ENCODE measurements at places on chromosomes 7 and 10.

DNA sequence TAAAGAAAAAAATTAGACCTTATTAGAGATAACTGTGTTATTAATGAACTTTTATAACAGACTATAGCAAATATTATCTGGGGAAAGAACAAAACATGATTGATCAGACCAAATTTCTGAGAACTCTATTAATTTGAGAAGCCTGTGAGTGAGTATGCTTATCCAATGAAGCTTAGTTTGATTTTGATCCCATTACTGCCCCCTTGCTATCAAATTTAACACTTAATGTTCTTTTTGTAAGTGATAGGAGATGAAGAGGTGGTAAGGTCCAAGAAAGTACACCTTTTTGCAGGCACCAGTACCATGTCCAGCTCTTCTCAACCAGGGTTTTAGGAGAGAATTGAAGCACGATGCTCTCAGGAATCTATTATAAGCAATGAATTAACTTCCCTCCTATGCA is 49.9 kb downstream of the ZNF365 start:
- no peak for DNase-seq

- no peak for DNase-seq
Measured at GRCh38 chr10:29756451-29756850, 121.7 kb upstream of the SVIL start.

DNA sequence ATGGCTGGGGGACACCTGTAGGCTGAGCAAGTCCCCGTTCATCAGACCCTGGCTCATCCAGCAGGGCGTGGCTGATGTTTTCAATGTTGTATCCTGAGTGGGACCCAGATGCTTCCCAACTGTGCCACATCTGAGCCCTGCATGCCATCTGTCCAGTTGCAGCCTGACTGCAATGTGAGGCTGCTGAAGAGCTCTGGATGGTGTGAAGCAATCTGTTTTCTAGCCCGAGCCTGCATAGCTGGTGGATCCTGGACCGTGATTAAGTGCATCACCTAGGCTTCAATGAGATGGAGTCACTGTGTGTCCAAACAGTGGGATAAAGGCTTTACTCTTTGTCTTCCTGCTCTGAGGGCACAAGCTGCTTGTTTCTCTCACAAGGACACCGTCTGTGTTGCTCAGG is 99.8 kb downstream of the TCF7L2 start:
- DNase-seq: no peak

DNA sequence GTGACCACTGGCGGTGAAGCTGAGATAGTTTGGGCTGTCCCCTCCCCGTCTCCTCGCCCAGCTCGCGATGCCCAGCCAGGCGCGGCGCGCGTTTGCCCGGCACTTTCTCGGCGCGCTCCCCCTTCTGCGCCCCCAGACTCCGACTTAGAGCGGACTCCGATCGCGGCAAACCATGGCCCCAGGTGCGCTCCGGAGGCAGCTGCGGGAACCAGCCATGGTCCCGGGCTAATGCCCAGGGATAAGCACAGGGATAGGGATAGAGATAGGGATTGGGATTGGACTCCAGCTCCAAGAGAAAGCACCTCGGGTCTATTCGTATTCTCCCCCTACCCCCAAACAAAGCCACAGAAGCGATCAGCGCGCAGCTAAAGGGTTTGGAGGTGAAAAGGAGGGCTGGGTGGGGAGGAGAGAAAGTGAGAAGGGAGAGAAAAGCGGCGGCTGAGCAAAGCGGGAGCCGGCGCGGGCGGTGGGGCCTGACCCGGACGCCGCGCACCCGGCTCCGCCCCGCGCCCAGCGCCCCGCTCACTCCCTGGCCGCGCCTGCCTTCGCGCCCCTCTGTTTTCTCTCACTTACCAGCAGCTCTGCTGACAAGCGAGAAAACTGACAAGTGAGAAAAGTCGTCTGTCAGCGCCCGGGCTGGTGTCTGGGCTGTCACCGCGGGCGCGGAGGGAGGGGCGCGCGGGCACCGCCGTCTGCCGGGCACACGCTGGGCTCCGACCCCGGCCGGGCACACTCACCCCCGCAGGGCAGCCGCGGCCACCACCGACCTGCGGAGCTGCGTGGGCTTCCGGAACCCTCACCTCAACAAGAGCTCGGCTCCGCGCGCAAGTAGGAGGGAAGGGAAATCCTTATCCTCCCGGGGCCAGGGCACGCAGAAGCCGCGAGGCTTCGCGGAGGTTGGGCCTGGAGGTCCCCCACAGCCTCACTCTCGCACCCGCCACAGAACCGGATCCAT is at the start of gene PDE1C:
Gene PDE1C (minus strand): TSS at position 2 of the 955 bp plus-strand sequence.
- no peak for DNase-seq

DNA sequence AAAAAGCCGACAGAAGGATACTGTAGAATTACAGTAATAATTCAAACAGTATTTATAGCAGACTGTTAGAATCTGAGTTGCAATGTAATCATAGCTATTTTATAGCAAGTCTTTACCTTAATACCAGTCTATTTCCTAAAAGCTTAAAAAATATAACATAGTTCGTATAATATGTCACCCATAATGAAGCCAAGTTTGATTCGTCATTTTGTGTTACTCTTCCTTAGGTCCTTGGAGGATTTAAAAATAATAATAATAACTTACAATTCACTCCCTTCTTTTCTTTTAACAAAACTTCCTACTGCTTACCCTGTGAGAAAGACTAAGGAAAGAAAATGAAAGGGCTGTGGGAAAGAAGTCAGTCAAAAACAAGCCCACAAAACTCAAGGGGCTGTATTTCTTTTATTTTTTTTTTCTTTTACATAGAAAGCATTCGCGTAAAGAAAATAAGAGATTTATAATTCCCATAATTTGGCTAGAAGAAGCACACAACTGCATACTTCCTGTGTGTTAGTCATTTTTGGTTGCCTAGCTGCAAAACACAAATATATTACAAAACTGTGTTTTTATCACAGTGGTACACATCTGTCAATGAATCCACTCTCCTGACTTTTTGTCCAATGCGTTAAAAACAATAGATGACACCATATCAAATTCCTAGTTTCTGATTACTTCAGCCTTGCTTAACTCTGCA is 187.2 kb upstream of the CELF2 start:
- no peak for DNase-seq

GRCh38 chr7:104175361-104175984 is 32.3 kb downstream of the ORC5 start:
- DNase-seq: no peak

DNA sequence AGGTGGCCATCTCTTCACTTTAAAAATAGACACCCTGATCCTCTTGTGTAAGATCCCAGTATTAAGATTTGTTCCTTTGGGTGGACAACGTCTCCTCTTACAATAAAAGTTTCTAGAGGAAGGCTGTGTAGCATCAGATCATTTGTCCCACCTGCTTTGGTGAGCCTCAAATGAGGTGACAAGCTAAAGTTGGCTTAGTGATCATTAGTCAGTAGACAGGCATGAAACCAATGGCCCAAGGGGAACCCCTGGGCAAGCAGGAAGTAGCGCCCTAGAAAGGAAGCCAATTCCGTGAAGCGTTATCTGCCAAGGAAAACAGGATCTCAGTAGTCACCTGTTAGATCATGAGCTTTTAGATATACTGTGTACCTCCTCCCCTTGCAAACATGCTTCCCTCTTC is 66.8 kb downstream of the PCGF5 start:
- DNase-seq: no peak

DNA sequence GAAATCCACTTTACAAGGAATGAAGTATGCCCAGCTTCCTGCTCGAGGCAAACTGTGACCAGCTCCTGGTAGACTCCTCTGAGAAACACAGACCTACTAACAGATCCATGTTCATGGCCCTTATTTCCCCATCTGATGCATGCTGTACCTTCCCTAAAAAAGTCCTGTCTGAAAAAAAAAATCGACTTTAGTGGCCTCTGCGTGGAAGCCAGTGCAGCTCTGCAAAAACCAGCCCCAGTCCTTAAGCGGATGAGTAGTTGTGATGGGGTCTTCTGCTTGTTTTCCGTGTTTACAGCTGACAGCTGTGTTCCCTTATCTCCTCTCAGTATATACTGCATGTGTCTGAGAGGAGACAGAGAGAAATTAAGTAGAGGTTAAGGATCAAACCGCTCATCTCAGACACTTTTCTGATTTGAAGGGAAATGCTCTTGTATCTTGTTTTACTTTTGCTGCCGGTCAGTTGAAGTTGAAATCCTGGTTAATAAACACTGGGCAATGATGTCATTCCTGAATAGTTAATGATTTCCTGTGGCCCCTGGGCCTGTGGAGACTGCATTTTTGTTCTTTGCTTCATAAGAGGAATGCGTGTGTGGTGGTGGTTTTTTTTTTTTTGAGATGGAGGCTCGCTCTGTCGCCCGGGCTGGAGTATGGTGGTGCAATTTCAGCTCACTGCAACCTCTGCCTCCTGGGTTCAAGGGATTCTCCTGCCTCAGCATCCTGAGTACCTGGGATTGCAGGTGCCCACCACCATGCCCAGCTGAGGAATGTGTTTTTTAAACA is 67.6 kb downstream of the DOCK1 start:
- DNase-seq: no peak

GRCh38 chr7:55018361-55019190 is at the start of gene EGFR:
TSS of gene EGFR (plus strand) at chr7:55019017. CDS start at chr7:55019278, 261 bp downstream.
- DNase-seq: no peak

DNA sequence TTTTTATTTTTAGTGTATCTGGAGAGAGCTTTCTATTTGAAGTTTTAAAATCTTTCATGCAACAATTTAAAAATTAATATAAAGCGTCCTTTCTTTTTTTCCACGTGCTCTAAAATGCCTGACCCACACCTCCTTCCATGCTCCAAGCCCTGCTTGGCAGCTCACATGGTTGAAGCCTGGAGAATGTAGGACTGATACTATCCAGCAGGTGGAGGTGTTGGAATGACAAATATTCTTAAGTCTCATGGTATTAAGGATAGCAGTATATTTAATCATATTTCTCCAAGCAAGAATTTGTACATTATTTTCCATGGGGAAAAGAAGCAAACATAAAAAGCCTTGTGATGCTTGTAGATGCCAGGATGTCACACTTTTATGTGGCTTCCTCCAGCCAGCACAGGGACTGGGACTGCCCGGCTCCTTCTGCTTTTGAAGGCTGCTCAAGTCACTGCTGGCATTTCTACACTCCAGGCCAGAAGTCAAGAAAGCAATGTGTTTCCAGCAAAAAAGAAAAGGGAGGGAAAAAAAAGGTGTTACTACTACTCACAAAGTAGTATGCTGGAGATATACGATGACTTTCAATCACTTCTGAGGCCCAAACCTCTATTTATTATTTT is 49.7 kb downstream of the BZW2 start:
- no peak for DNase-seq

GRCh38 chr10:131577786-131578471 is 266.4 kb upstream of the TCERG1L start:
- DNase-seq: no peak

GRCh38 chr7:47317487-47317886 is 264.4 kb downstream of the TNS3 start:
- DNase-seq: no peak

GRCh38 chr7:131493581-131493980 is 62.8 kb downstream of the PODXL start:
- no peak for DNase-seq

GRCh38 chr7:100804681-100805431 is 22.5 kb downstream of the EPHB4 start:
- DNase-seq: no peak

DNA sequence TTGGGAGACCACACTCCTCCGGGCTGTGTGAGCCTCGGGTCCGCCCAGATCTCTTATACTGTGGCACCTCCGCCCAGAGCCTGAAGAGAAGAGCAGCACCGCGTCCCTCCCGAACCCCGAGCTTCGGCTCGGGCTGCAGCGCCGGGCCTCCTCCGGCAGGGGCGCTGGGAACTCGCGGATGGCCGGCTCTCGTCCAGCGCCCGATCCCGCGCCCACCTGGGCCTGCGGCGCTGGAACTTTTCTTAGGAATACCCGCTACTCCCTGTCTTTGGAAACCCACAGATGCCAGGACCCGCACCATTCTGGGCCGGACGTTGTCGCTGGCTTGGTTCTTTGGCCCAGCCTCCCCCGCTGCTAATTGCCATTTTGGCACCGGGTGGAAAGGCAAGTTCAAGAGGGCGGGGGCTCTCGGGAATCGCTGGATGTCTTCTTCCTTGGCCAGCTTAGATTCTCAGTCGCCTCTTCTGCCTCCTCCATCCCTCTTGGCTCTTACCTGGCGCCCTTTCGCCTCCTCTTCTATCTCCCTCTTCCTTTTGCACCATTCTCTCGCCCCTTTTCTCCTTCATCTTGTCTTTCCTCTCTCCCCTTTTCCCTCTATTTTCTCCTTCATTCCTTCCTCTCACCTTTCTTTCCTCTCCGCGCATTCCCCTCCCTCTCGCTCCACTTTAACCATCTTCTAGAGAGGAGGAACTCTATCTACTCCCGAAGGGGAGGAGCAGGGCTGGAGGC is 2.1 kb upstream of the SORCS3 start:
- peak; percentile 28 for DNase-seq

GRCh38 chr10:106996510-106996909 is 168.0 kb downstream of the SORCS1 start:
- no peak for DNase-seq

- DNase-seq: no peak
Measured at GRCh38 chr10:22599636-22600228, 114.6 kb downstream of the PIP4K2A start.

GRCh38 chr7:89458114-89458513 is 662.6 kb upstream of the TEX47 start:
- DNase-seq: no peak

DNA sequence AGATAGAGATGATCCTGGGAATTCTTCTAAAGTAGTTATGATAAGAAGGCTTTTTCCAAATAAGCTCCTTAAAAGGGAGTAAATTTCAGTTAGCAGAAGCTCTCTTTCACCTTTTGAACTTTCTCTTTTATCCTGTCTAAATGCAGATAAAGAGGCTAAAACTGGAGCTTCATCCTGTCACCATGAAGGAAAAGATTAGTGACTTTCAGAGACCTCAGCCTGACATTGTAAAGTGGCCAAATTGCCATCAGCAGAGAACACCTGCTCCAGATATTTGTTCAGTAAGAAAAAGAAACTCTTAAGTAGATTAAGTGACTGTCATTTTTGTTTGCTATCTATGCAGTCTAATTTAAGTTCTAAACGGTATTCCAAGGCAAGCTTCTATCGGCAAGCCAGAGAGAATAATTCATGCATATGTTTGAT is 18.3 kb downstream of the VWDE start:
- DNase-seq: no peak

DNA sequence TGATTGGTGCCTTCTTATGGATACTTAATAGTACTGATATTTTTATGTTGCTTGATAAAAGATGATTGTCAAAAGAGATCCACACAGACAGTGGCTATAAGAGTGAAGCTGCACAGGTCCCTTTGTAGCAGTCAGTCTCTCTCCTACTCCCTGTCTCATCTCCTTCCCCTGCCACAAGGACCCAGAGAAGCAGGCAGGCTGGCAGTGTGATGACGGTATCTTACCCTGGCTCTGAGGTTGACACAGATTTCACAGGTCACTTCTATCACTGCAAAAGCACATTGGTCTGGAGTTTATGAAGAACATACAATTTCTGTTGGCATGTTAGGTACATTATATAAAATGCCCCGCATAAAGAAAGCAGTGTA is 64.4 kb upstream of the AHR start:
- peak; percentile 34 for DNase-seq

All from activated CD4-positive, alpha-beta T cell treated with anti-CD3 and anti-CD28 coated beads for 48 hours (primary cell).